NAMALWA (cell line): ENCODE measurements at places on chromosomes 7 and 10.

DNA sequence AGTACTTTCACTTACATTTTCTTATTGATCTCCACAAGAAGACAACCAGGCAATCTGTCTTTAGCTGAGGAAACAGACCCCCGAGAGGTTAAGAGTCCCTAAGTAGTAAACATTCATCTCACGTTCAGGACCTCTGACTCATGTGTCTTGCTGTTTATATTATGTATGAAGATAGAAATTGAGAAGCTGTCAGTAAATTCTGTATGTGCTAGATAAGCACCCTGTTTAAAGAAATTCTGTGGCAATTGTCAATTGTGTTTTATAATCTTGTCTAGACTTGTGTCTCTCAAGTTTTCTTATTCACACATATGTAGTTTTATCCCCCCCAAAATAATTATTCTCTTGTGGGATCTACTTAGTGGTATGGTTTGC lies 14.5 kb downstream of the ADK start:
- no peak for DNase-seq

DNA sequence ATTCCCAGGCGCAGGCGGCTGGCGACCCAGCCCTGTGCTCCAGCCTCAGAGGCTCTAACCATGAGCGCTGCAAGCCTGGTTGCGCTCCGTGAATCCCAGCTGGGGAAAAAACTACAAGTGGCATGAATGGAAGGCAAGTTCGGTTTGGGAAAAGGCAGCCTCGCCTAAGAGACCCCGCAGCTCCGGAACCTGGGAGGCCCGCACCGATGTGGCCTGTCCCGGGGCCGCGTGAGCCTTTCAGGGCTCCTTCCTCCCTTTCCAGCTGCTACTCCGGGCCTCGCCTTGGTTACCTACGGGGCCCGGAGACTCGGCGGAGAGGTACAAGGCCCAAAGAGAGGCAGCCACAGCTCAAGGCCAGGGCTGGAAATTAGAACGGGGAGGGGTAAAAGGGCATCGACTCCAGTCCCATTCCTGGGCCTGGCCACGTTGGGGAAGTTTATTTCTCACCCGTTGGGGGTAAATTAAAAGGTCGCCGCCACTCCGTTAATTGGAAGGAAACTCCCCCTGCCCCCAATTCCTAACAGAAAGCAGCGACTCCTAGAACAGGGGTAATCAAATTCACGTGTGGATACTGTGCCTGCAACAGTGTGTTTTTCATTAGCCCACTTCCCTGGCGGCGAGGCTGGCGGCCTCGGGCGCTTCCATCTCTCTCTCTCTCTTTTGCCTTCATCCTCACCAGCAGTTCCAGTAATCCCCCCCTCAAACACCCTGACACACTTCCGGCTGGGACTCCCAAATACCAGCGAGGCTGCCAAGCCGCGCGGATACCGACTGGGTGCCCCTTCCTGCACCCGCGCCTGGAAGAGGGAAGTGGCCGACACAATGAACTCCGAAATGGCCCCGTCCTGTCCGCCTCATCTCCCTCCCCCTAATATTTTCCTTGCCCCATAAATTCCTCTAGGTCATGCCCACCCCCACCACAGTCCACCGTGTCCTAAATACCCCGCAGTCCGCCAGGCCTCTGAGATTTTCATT lies 1.5 kb upstream of the HOXA9 start:
- DNase-seq: no peak

GRCh38 chr7:95527033-95527775 lies 41.5 kb downstream of the ASB4 start:
- peak; percentile 64 for DNase-seq

- DNase-seq: peak; percentile 96
Measured at GRCh38 chr10:14751014-14751896, 23.4 kb downstream of the FAM107B start.

- DNase-seq: no peak
Measured at GRCh38 chr7:136180984-136181383, 203.8 kb upstream of the MTPN start.

- no peak for DNase-seq
Measured at GRCh38 chr10:80585812-80586211, 48.1 kb downstream of the SH2D4B start.

- DNase-seq: no peak
Measured at GRCh38 chr7:140525743-140526142, 46.4 kb upstream of the MKRN1 start.

DNA sequence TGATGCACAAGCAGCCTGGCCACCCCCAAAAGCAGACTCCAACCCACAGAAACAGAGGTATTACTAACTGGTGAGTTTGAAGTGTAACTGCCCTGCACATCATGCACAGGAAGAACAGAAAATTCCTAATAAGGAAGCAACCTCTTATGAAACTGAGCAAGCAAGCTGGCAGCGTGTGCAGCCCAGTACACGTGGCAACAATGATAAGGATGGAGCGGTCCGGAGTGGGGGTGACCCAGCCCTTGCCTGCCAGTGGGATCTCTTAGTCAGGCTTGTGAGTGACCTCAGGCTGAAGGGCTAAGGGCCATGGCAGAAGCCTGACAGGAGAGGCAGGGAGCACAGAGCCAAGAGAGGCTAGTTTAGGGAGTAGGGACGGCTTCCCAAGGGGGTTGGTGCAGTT lies 22.1 kb upstream of the AOAH start:
- DNase-seq: no peak

DNA sequence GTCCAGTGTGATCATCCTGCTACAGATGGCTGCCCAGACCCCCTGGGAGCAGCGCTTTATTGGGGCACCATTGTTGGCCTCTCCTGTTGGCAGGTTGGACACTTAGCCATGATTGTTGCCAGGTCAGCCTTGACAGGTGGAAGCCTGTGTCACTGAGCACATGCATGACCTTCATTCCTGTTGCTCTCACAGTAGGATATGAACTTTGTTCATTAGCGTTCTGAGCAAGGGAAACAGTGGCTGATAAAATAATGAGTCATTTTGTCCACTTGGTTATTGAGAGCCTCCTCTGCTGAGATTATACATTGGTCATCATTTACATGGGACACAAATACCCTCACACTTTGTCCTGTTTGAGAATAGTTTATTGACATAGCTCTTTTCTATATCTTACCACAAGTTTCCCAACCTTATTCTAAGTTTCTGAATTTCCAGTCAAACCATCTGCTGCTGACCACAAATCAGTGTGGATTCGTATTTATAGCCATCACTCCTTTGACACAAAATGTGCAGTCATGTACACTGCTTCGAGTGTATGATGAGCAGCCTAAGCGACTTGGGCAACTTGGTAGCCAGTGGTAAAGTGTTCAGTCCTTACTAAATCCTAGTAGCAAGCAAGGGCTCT lies 102.6 kb downstream of the TPST1 start:
- DNase-seq: no peak

DNA sequence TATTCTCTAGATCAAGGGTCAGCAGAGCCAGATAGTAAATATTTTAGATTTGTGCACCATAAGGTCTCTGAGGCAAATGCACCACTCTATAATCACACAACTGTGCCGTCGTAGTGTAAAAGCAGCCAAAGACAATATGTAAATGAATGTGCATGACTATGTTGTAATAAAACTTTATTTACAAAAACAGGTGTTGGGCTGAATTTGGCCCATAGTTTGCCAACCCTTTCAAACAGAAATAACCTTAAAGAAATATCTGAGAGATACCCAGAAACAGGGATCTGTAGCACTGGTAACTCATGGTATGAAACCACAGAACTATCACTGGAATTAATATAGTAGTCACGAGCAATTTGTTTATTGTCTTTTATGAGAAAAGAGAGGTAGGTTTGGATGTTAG lies 86.0 kb downstream of the ARID5B start:
- DNase-seq: peak; percentile 71

DNA sequence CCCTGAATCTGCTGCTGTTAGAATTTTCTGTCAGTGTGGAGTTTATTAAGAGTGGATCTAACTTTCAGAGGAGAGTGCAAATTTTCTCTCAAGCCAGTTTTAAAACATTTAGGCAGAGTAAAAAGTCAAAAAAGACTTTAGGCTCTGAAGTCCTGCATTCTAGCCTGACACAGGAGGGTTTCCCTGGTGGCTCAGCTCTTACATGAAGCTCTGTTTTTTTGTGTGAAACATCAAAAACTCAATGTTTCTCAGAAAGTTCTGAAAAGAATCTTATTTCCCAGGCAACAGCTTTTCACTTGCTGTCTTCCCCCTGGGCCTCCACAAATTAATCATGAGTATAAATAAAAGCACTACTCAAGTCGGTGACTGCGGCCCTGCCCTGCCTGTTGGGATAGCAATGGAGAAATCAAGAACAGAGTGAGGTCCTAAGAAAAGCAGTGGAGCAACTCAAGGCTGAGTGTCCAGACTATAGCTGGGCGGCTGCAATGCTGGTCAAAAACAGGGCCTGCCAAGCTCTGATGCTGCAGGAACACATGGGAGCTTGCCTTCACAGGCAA lies 22.3 kb upstream of the WDR11 start:
- DNase-seq: no peak

DNA sequence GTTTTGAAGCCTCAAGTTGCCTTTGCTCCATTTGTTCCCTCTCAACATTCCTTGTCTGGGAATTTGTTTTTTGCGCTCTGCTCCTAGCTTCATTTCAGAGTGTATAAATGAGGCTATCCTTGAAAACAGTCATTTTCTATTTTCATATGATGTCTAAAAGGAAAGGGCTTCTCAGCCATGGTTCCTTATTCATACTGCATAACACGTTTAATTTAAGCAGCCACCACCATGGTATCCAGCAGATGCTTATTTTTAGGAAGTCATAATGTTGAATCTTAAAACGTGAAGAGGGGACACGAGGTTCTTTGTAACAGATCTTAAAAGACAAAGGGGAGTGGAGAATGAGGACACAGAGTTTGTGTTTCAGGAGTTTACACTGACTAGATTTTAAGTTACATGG lies 14.5 kb downstream of the POU6F2 start:
- no peak for DNase-seq
